LHCN-M2 (cell line): ENCODE measurements at places on chromosomes 1 and 21. TPM values are rescaled to one million over a fixed set of nuclear protein-coding genes. Genes with fewer than 3 reads are reported as not detected.

The OLFML3 gene
- 583 and 771 TPM in 2 replicates for total RNA-seq

The EFCAB7 gene
- total RNA-seq: 3.6 and 5.6 TPM in 2 replicates

The OR2L8 gene
- total RNA-seq: not detected in 2 replicates

The DCST1 gene
- total RNA-seq: not detected in 2 replicates

The TRIM58 gene
- total RNA-seq: not detected in 2 replicates

The SPATA17 gene
- 0.19 and 0.46 TPM in 2 replicates for total RNA-seq

The PIGP gene
- total RNA-seq: 11.1 and 24.1 TPM in 2 replicates

The ISG15 gene
- 77.6 and 161 TPM in 2 replicates for total RNA-seq

The PCP4L1 gene
- 0.17 TPM in 1 of 2 replicates, not detected in the other for total RNA-seq

The CA6 gene
- total RNA-seq: not detected in 2 replicates

The FAM163A gene
- total RNA-seq: not detected in 2 replicates

The ZBTB48 gene
- total RNA-seq: 14.2 and 14.9 TPM in 2 replicates

The CFHR3 gene
- total RNA-seq: 0.75 TPM in 1 of 2 replicates, not detected in the other

The KLHDC7A gene
- total RNA-seq: not detected in 2 replicates

The TRAF3IP3 gene
- not detected in 2 replicates for total RNA-seq

The TSHB gene
- not detected in 2 replicates for total RNA-seq

The MSH4 gene
- total RNA-seq: not detected in 2 replicates

The GNG4 gene
- total RNA-seq: 0.06 and 0.11 TPM in 2 replicates
